ENCODE measurements at places on chromosomes 1 and 21.
A peak's percentile ranks its signal among the peaks of the same experiment; 100 is the strongest.

GRCh38 chr1:209105701-209106100 lies 477.8 kb upstream of the CAMK1G start:
- DNase-seq, result no peak

DNA sequence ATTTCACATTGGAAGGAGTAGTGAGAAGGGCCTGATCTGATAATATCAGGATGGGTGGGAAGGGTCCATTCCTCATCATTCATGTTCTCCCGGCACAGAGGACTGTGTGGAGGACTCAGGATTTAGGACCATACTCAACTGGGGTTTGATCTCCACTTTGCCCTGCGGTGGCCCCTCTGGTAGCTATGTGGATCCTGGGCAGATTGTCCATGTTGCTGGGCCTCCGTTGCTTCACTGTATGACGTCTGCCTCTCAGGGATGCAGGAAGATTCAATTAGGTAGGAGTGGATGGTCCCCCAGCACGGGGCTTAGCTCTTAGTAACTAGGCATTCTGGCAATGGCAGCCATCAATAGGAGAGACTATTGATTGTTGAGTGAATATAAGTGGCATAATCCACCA lies 2.3 kb downstream of the ETS2 start:
- DNase-seq, result no peak

DNA sequence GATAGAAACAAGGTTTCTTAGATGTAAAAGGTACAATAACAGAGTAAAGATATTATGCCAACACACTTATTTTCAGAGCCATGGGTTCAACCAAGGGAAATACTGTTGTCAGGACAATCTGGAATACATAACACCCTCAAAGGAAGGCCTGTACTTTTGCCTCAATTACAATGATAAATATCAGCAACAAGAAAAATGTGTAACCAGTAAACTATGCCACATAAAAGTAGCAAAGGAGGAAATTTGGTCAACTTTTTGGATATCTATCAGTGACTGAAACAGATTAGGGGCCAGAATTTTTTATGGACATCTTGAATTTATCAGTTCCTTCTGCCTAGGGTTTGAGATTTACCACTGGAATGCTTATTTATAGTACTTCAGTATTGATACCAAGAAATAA lies 24.6 kb upstream of the RAP1GAP start:
- DNase-seq, result no peak

GRCh38 chr1:210264496-210265380 lies 32.1 kb downstream of the SERTAD4 start:
- no peak for DNase-seq

- DNase-seq, result no peak
Measured at GRCh38 chr1:118949315-118949714, 38.8 kb downstream of the TBX15 start.

- DNase-seq, result peak; percentile 75
Measured at GRCh38 chr1:55286856-55287602, 71.9 kb upstream of the USP24 start.
